GM10248 (cell line): ENCODE measurements at places on chromosomes 13 and 19.

GRCh38 chr19:2636897-2637683, 65.4 kb downstream of the GNG7 start:
- DNase-seq: peak; percentile 91

- peak; percentile 28 for DNase-seq
Measured at GRCh38 chr13:27966641-27967202, 2.4 kb downstream of the CDX2 start.

DNA sequence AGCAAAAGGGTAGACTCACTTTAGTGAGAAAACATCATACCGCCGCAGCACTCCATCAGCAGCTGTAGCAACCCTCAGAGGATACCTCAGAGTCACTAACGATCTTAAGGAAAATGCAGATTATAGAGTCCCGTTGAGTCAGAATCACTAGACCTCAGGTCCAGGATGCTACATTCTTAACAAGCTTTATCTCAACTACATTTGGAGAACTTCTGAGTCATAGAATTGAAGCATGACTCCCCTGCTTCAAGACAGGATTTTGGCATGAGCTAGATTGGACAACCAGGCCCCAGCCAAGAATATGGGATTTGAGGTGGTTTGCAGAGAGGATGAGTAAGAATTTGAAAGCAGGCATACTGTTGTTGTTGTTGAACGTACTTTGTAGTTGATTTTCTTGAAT, 118.9 kb upstream of the UBL3 start:
- DNase-seq: no peak

DNA sequence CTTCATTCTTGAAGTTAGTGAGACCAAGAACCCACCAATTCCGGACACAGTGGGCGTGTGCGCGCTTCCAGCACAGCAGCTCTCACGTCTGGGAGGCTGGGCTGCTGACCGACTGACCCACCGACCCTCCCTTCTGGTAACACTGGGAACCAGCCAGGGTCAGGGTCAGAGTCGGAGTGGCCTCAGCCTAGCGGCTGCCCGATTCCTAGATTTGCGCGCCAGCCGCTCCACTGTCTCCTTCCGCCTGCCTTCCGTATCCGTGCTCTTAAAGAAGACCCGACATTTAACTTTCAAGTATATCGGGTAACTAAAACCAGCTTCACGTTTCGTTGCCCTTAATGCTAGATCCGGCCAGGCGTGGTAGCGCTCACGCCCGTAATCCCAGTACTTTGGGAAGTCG, 41.1 kb downstream of the SERP2 start:
- DNase-seq: no peak

- DNase-seq: no peak
Measured at GRCh38 chr13:52026246-52026626, 1.7 kb downstream of the UTP14C start.
